ENCODE measurements at places on chromosomes 13 and 19. TPM values are rescaled to one million over a fixed set of nuclear protein-coding genes. Genes with fewer than 3 reads are reported as not detected.

DNA sequence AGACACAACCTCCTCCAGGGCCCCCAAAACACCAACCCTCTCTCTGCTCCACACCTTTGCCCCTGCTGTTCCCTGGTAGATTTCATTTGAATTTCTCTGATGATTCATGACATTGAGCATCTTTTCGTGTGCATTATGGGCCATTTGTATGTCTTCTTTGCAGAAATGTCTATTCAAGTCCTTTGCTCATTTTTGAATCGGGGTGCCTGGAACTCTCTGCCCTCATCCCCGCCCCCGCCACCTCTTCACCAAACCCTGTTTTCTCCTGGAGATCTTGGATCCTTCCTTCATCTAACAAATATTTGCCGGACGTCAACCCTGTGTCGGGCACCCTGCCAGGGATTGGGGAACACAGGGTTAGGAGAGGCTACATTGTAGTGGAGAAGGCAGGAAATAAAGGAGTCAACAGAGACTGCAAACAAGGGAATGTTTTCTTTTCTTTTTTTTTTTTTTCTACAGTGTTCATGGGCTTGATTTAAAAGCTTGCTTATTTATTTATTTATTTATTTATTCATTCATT, 25.5 kb upstream of the SLC1A5 start:
- peak; percentile 79 for DNase-seq

Gene TM9SF2
- total RNA-seq, result 90.8 TPM

Gene CLDN10
- 2.6 TPM for total RNA-seq

- DNase-seq, result no peak
Measured at GRCh38 chr19:41911889-41912731, 16.1 kb downstream of the ERFL start.

- DNase-seq, result no peak
Measured at GRCh38 chr13:62643007-62643483, 1227.4 kb upstream of the PCDH20 start.

DNA sequence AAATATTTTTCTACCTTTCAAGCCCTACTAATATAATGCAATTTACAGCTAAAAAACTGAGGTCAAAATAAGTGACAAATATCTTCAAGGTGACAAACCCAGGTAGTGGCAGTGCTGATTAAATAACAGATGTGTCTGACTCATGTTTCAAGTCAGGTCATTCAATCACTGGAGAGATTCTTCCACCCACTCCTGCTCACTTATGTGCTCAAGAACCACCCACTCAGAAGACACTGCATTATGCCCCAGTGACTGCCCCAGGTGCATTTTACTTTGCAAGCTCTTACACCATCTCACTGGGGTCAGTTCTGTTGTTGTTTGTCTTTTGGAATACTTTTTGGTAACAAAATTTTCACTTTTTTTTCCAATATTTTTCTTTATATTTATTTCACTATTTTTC, 2.2 kb downstream of the ZNF100 start:
- no peak for DNase-seq

All from left lobe of liver (tissue), 2 donors.